Activated CD4-positive, alpha-beta memory T cell treated with anti-CD3 and anti-CD28 coated beads for 36 hours (primary cell): ENCODE measurements at places on chromosomes 11 and 22.

- no peak for DNase-seq
- no peak overlapping the region for H3K4me3 ChIP-seq
- peak overlapping the region; percentile 74 for H3K27ac ChIP-seq
- H3K36me3 ChIP-seq, result peaks cover 13% of the 10 kb centered on the region
- H3K27me3 ChIP-seq, result no peaks in the 10 kb centered on the region
Observed at GRCh38 chr11:66082946-66083698, 13.1 kb downstream of the PACS1 start.

DNA sequence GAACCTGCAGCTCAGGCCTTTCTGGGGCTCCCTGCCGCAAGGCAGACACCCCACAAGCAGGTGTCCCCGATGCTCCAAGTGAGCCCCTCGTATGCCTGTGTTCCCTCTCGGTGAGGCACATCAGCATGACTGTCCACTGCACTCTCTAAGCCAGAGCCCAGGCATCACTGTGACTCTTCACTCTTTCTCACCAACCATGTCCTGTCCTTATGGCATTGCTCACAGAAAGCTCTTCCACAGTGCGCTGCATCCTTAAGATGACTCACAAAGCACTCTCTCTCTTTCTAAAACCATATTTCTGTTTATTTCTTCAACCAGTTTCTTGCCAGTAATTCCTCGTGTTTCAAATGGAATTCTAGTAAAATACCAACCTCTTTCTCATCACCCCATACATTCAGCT is 18.1 kb downstream of the GAB4 start:
- H3K4me1 ChIP-seq, result no peaks in the 10 kb centered on the region
- no peak overlapping the region for H3K27ac ChIP-seq
- peaks cover 8% of the 10 kb centered on the region for H3K27me3 ChIP-seq
- no peaks in the 10 kb centered on the region for H3K36me3 ChIP-seq

- no peak overlapping the region for H3K27ac ChIP-seq
- peaks cover 7% of the 10 kb centered on the region for H3K4me1 ChIP-seq
- H3K4me3 ChIP-seq, result no peak overlapping the region
- no peak for DNase-seq
- H3K27me3 ChIP-seq, result no peaks in the 10 kb centered on the region
Observed at GRCh38 chr11:65822776-65823528, 10.8 kb upstream of the SNX32 start.

DNA sequence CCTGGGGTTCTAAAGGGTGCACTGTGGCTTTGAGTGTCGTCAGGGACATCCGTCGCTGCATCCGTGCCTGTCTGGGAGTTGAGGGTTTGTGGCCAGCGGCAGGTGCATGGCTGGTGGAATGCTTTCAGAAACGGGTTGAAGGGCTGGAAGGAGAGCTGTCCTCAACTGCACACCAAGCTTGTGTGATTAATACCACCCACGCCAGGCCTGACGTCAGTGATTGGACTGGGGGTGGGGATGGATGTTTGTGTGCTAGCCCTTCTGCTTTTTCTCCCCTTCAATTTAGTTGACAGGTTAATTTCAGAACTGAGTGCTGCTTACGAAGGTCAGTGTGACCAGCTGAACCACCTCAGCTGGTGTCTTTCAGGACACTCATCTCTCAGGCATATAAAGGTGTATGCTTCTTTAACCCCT is 3.2 kb upstream of the GAB2 start:
- no peak overlapping the region for H3K27ac ChIP-seq
- DNase-seq, result peak; percentile 74
- no peak overlapping the region for H3K4me3 ChIP-seq
- no peaks in the 10 kb centered on the region for H3K36me3 ChIP-seq

DNA sequence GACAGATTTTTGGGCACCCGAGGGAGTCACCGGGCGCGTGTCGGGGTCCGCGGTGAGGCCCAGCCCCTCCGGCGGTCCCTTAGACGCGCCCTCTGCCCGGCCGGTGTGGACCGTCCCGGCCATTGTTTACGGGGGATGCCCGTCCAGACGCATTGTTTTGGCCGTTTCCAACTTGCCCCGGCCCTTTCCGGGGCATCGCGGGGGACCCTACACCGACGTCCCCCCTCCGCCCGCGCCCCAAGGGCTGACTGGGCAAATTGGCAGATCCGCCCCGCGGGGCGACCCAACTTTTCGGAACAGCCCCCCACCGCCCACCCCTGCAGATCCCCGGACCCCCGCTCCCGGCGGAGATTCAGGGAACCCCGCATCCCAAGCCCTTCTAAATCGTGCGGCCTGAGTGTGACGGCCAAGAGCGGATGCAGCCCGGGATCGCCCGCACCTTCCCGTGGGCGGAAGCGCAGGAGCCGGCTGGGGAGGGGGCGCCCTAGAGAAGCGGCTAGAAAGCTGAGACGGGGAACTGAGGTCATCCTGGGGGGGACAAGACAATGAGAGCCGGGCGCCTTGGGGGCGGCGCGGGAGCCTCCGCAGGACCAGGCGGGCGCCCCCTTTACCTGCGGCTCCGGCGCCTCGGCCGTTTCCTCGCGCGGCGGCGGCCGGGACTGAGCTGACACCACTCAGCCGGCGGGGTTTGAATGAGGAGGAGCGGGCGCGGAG is 17.1 kb upstream of the CCT8L2 start:
- H3K4me3 ChIP-seq, result no peak overlapping the region
- H3K27me3 ChIP-seq, result peaks cover 32% of the 10 kb centered on the region

DNA sequence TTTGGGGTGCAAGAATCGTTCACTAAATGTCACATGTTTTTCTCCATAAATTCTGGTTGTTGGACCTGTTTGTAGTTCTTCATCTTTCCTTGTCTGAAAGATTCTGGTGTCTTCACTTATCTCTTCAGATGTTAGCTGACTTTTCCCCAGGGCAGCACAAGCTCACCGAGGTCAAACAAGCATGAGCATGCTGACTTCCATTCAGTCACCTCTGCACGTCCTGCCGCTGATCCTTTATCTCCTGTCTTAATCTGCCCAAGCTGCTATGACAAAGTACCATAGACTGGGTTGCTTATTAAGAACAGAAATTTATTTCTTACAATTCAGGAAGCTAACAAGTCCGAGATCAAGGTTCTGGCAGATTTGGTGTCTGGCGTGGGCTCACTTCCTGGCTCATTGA is 800.6 kb downstream of the NTM start:
- H3K4me1 ChIP-seq, result no peaks in the 10 kb centered on the region
- H3K27ac ChIP-seq, result no peak overlapping the region
- no peak for DNase-seq
- no peak overlapping the region for H3K4me3 ChIP-seq
